ENCODE measurements at places on chromosomes 12 and 14.

DNA sequence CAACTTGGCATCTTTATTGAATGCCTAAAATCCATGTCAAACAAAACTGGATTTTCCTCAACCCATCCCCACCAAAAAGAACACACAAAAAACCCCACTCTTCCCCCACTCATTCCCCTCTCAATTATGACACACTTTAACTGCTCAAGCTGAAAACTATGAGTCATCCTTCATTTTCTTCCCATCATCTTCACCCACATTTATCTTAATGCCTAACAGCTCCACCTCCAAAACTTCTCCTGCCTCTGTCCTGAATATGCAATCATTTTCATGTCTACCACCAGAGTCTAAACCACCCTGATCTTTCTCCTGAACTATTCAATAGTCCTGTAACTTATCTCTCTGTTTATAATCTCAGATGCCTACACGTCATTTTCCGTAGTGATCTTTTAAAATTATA is 239.7 kb downstream of the BCAT1 start:
- peak; percentile 91 for DNase-seq

DNA sequence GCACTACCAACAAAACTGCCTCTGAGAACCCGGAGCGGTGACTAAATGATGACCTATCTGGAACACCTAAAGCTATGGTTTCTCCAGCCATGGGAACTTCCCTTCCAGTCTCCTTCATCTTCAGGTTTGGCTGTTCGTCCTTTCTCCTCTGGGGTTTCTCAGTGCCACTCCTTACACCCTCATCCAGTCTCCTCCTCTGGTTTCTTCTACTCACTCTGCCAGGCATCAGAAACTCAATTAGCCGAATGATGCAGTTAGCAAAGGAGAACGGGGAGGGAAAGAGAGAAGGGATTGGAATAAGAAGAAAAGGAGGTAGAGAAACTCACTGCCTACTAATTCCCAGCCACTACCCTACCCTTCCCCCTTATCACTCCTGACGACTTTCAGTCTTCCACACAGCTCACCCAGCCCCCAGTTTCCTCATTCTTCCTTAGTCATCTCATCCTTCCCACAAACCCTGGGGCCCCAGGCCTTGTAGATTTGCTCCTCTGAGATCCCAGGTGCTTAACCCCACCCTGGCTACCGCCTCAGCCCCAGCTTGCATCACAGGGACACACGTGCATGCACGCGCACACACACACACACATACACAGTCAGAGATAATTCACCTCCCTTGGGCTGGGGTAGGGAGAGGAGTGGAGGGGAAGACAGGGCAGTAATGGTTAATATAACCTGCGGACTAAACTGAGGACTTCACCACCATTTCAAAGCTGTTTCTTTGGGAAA is 13.0 kb downstream of the FGD6 start:
- peak; percentile 74 for DNase-seq

- DNase-seq = no peak
Measured at GRCh38 chr14:24609655-24610344, at the start of gene GZMH. TSS of gene GZMH (minus strand) at chr14:24609685. CDS start at chr14:24609613, 72 bp downstream.

- no peak for DNase-seq
Measured at GRCh38 chr14:26925876-26926584, 328.2 kb upstream of the NOVA1 start.

GRCh38 chr12:54504550-54504949 is 7.0 kb downstream of the NCKAP1L start:
- DNase-seq = no peak

- DNase-seq = no peak
Measured at GRCh38 chr14:61651355-61651754, 44.0 kb upstream of the HIF1A start.

DNA sequence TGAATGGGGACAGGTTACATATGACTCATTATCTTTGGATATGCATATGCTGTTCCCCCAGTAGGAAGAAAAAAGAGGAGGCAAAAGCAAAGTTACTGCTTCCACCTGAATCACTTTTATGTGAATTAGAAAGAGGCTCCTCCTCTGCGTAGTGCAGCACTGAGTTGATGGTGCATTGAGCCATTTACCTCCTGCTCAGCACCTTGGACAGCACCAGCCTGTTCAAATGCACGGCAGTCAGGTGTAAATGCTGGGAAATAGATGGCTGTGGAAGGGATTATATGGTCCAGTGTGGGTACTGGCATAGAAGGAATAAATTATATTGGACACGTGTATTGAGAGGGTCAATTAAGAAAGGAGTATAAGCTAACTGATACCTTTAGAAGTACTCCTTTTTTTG is 541.9 kb upstream of the SEL1L start:
- peak; percentile 24 for DNase-seq

GRCh38 chr12:65086236-65086635 is 34.9 kb downstream of the WIF1 start:
- no peak for DNase-seq

DNA sequence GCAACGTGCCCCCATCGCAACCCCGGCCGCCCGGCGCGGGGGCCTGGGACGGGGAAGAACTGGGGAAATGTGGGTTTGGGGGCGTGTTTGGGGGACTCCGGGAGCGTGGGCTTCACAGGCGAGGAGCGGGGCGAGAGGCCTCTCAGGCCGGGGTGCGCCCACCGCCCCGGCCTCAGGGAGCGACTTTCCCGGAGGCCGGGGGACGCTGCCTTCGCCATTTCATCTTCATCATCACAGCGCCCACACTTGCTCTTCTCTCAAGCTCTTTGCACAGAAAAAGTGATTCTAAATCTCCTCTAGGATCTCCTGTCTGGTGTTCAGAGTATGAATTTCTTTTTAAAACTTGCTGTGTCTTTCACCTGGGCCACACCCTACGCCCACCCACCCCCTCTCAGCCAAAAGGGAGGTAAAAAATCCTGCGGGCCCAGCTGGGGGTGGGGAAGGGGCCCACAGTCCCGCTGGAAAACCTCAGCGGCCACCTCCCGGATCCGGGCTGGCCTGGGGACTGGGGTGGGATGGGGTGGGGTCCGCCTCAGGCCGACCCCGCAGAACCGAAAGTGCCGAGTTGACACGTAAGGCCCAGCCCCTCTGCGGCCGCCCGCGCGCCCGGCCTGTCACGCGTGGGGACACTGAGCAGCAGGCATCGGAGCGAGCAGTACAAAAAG is 7.4 kb downstream of the CDKN1B start:
- no peak for DNase-seq

DNA sequence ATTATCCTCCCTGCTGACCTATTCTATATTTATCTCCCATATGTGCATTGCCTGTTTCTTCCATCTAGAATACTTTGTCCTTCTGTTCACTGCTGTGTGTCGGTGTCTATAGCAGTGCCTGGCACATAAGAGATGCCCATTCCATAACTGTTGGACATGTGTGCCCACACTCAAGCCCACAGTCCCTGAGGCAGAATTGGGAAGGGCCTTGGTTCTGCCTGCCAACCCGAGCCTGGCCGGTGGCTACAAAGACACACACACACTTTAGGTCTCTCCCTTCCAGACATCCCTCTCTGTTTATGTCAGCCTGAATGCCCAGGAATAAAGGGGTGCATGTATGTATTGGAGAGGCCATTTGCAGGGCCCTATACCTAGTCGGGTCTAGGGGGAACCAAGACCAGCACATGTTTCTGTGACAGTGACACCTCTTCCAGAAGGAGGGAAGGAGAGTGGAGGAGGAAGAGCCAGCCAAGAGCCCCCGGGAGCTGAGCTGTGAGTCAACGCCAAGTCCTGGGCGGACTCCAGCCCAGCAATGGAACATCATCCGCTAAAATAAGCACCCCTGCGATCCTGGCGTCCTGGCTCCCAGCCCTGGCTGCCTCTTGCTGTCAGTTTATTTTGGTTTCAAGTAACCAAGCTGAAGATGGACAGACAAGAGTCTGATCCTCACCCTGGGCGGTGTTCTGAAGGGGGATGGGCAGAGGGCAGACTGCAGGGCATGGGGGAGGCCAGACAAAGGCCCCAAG is 4.3 kb upstream of the ASB2 start:
- DNase-seq = no peak

DNA sequence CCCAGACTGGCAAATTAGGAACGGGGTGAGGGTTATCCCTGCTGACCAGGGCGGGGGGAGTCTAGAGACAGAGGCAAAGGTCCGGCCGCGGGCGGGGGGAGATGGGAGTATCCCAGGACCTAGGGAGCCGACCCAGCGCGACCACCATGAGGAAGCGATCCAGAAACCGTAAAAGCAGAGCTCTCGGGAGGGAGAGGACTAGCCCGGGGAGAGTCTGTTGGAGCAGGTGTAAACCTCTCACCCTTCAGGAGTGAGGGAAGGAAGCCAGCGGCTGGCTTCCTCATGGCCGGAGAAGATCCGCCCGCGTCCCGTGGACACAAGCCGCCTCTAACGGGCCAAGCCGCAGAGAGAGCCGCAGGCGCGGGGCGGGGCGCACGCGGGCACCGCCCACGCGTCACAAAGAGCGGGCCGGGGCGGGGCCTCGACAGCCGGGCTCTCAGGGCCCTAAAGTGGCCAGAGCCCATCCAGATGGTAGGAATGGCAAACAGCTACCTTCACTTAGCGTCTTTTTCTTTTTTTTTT is at the start of gene ACRBP:
Gene ACRBP, minus strand, starts transcription at position 350 of the 522 bp plus-strand sequence. Its CDS starts 66 bp downstream, at position 284.
- DNase-seq = peak; percentile 84

- DNase-seq = no peak
Measured at GRCh38 chr12:80293759-80294158, 150.3 kb upstream of the PTPRQ start.

- DNase-seq = no peak
Measured at GRCh38 chr12:27682534-27682933, 13.7 kb upstream of the REP15 start.

GRCh38 chr14:104364830-104365229 is 214.7 kb upstream of the C14orf180 start:
- no peak for DNase-seq

DNA sequence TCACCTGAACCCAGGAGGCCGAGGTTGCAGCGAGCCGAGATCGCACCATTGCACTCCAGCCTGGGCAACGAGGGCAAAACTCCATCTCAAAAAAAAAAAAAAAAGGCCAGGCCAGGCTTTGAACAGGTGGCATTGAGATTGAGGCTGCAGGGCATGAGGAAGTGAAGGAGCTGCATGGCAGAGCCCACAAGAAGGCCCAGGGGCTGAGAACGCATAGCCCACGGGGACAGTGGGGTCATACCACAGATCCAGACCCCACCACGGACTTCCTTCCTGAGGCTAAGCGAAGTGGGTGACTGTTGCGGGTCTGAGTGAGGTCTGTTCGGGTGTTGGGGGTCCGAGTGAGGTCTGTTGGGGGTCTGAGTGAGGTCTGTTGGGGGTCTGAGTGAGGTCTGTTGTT is 7.8 kb downstream of the JAG2 start:
- no peak for DNase-seq

DNA sequence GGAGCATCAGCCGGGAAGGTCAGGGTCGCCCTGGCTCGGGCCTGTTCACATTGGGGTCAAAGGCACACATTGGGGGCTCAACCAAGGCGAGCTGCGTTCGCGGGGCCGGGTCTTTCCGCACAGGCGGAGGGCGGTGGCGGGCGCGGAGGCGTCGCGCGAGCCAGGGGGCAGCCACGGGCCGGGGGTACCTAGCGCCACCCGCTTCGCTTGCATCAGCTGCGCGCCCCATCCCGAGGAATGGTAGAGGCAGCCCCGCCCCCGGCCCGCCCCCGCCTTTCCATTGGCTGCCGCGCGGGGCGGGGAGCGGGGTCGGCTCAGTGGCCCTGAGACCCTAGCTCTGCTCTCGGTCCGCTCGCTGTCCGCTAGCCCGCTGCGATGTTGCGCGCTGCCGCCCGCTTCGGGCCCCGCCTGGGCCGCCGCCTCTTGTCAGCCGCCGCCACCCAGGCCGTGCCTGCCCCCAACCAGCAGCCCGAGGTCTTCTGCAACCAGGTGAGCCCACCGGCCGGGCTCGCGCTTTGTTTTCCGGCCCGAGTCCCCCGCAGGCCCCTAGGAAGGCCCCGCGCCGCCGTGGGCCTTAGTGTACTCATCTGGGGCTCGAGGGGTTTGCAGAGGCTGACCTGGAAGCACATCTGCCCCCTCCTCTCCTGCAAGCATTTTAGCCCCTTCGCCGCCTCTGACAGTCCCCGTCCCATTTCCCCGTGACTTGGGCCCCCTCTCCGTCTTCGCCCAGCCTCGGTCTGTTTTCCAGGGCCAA is at the start of gene ALDH2:
Gene ALDH2, plus strand, starts transcription at position 326 of the 754 bp plus-strand sequence. Its CDS starts 50 bp downstream, at position 376.
- peak; percentile 43 for DNase-seq

DNA sequence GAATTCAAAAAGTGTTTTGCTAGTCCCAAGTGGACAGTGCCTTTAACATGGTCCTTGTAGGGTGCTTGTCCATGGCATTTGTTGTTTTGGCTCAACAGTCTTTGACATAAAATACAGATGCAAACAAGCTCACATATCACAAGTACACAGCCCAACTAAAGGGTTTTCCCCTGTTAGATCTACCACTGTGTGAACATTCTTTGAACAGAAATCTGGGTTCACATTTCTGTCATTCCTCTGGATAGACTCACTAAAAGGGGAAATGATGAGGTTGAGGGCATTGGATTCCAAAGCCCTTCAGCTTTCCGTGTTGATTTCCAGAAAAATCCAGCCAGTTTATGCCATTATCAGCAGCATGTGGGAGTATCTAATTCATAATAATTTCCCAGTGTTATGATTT is 54.1 kb downstream of the EP400 start:
- no peak for DNase-seq

GRCh38 chr12:5884866-5885265 is 60.2 kb downstream of the ANO2 start:
- no peak for DNase-seq

DNA sequence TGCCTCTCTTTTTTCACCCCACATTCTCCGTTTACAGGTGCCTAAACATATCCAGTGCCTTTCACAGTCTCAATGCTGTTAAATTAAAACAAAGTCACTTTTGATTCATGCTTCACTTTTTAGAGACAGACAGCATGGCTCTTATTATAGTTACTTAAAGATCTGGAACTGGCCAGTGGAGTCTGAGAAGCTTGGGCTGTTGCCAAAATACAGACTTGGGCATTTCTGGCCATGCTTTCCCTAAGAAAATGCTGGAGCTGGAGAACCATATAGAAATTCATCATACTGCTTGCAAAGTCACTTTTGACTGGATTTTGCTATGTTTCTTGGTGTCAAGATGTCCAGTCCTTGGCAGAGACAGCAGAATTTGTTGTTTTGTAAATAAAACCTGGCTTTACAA is 12.2 kb upstream of the GPR68 start:
- DNase-seq = no peak

DNA sequence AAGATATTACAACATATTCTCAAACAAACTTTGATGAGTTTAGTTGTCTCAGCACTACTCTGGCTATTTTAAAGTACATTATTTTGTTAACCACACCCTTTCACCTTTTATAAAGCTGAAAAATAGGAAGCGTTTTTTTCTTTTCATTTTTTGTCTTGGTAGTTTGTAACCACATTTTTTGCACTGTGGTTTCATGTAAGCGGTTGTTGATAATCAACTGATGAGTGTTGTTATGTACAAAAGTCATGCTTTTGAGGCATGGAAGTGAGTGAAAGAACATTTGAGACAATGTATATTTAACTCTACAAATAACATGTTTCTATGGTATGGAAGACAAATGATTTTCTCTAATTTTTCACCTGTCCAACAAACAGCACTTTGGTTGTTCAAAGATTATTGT is 52.1 kb upstream of the ATP2B1 start:
- DNase-seq = peak; percentile 31
